ENCODE measurements at places on chromosomes 11 and 22.

DNA sequence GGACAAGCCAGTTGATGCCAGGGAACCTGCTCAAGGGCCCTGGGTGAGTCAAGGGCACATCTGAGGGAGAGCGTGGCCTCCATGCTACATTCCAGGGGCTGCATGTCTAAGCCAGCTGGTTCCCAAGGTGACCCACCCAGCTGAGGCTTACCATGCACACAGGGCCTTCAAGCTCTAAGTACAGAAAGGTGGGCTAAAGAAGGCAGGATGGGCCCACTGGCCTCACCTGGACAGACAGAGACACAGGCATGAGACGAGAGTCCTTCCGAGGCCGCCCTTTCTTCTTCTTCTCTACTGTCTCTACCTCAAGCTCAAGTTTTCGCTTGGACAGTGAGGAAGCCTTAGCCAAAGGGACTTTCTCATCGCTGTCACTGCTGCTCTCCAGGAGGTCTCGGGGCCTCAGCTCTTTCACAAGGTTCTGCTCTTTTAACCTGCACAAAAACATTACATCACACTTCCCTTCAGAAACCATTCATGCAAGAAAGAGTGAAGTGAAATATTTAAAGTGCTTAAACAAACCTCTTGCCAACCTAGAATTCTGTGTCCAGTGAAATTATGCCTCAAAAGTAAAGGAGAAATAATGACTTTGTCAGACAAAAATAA, 69.9 kb downstream of the HIRA start:
- DNase-seq, result peak; percentile 25

- DNase-seq, result peak; percentile 88
Observed at GRCh38 chr11:7577291-7578190, 63.7 kb downstream of the PPFIBP2 start.

DNA sequence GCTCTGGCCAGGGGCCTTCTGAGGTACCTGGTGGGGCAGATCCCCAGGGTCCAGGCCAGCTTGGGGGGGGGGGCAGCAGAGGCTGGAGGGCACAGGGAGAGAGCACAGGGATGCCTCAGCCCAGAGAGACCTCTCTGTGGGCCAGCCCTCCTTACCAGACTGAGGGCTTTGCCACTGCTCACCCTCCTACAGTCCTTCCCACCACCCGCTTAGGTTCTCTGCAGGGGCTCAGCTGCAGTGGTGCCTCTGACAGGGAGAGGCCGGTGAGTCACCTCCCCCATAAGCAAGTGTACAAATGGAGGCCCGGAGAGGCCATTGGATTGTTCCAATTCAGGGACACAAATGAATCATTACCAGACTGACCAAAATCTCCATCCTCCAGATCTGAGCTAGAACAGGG, 68.1 kb upstream of the LMO1 start:
- DNase-seq, result peak; percentile 46

DNA sequence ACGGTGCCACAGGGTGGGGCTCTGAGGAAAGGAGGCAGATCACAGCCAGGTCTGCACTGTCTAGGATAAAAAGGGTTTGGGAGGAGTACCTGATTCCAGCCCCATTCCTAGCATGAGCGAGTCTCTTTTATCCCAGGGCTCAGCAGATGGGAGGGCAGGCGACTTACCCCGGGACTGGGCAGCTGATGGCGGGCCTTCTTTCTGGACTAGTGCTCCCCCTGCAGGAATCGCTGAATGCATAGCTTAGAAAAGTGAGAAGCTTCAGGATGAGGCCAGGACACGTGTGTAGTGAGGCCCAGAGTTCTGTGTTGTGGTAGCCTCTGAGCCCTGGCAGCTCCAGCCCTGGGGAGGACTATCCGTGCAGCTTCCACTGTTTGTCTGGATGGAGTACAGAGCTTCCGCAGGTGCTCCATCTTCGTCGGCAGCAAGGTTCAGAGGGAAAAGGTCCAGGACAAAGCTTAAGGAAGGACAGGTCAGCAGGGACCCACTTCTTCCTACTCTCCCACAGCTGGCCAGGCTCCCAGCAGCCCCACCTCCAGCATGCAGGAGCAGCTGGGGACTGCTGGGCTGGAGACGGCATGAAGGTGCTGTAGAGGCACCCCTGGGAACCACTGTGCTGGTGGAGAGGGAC, 30.4 kb downstream of the COMMD9 start:
- peak; percentile 57 for DNase-seq

DNA sequence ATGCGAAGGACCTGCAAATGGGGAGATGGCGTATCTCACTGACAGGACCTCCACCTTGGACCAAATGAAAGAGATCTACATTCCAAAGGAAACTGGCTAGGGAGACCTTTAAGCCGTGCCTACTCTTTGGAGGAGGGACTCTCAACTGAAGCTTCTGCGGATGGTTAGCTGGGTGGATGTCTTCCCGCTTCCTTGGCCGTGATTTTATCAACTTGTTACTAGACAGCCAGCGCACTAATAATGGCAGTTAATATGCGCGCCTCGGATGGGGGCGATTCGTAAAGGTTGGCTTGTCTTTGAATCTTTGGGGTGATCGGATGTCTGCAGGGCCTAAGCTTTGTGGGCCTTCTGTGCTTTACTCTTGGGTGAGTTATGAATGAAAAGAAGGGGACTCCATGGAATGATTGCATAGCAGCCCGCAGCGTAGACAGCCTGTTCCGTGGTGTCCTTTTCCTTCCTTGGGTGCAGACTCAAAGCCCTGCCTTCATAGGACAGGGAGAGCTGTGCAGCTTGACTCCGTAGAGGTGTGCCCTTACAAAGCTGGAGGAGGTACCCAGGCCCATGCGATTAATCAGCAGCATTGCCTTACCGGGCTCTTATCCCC, 1.5 kb downstream of the ZNRF3 start:
- DNase-seq, result no peak

DNA sequence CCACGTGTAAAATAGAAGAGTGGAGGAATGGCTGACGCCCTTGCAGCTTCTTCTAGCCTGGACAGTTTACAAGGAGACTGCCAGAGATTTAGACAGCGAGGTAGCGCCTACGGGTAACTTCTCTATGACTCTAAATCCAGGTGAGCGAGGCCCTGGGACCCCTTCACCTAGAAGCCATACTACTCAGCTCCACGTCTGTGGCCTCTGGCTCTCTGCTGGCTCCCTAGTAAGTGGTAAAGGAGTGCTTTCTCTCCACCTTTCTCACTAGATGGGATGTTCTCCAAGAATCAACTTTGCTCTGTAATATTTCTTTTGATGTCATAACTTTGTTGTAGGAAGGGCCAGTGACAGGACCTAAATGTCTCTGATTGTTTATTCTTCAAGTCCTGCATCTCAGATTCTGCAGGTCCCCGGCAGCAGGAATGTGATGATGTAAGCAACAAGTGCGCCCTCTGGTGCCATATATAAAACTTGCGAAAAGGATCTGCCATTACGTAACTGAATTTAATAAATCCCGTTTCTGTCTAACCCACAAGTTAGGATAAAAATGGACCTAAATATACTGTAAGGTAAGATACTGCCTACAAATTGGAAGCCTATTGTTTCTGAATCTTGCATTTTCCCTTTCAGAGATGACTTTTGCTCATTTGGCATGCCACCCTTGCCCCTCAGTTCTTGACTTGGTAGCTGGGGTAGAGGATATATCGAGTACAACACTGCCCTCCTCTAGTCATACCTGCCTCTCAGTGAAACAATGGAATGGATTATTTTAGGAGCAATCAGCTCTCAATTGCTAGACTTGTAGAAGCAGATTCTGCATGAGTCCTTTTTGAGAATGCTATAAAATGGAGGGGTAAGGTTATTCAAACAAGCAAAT, 11.0 kb upstream of the PTPN5 start:
- peak; percentile 69 for DNase-seq

DNA sequence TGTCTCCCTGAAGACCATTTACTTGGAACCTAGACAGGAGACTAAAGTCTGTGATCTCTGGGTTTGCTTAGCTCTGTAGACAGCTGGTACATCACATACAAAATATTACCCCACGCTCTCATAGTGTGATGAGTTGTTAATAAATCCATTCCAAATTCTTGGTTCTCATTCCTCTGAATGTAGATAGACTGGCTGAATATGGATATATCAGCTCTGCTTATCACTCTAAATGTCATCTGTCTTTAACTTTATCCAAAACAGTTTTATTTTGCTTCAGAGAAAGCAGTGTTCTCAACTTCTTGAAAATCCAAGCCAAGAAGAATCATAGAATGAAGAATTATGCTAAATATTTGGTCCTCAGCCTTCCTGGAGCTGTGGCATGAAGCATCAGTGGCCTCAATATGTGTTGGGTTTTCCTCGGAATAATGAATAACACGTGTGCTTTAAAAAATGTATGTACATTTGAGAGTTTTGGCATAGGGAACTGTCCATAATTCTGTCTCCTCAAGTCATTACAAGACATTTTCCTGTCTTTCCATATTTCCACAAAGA, 10.5 kb upstream of the LDLRAD3 start:
- DNase-seq, result no peak

DNA sequence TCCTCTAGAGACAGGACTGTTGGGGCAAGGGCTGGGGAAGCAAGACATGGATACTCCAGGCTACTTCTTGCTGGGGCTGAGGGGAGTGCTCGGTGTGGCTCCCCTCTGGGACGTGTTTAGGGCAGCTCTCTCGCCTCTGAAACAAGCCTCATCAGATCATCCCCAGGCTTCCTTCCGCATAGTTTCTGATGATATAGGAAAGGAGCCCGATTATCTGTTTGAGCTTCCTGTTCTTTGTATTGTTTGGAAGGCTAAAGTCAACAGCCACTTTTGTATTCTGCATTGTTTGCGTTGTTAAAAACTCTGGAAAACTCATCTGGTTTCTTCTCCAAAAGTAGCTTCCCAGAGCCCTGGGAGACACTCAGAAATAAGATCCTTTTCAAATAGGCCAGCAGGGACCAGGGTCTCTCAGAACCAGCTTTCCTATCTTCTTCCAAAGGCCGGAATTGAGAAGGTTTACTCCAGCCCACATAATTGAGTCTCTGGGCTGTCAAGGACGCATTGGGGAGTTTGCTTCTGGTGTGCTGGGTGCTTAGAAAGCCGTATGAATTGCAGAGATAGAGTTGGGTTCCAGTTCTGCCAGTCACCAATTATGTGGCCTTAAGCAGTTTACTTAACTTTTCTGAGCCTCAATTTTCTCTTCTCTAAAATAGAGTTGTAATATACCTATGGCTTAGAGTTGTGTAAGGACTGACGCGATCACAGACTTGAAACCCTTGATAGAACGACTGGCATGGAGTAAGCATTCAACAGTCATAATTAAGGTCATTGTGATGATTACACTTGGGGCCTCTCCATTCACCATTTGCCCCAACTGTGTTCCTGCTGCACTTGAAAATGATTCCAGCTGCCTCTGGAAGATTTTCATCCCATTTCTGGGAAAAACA, 19.1 kb downstream of the CD44 start:
- no peak for DNase-seq

GRCh38 chr11:55942785-55943392, 6.7 kb upstream of the OR5I1 start:
- DNase-seq, result peak; percentile 58

DNA sequence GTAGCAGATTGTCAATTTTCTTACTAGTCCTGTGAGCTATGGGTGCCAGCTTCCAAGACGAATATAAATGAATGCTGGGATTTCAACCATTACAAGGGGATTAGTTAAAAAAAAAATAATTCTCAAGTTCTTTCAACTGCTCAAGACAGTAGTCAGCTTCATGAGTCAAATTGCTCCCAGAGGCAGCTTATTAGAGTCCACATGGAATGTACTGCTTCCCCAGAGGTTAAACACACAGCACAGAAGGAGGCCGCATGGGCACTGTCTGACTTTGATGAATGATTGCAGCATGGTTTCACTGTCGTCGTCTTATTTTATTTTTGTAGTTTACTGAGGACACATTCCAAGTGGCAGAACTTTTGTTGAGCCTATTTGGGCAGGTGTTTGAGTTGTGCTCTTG, 563.2 kb downstream of the TMEM135 start:
- DNase-seq, result no peak

DNA sequence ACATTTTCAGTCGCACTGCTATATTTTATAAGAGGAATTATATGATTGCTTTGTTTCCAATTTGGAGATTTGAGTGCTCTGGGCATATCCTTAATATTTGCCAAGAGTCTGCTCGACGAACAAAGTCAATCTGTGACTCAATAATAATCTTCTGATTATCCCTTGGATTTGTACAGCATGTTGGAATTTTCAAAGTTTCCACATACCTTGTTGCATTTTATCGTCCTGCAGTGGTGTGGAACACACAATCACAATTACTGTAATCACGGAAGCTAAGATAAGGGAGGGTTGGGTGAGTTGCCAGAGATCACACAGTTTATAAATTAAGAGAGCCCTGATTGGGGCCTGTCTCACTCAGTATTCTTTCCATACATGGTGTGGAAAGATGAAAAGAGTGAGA, 189.3 kb downstream of the GUCY1A2 start:
- DNase-seq, result no peak

DNA sequence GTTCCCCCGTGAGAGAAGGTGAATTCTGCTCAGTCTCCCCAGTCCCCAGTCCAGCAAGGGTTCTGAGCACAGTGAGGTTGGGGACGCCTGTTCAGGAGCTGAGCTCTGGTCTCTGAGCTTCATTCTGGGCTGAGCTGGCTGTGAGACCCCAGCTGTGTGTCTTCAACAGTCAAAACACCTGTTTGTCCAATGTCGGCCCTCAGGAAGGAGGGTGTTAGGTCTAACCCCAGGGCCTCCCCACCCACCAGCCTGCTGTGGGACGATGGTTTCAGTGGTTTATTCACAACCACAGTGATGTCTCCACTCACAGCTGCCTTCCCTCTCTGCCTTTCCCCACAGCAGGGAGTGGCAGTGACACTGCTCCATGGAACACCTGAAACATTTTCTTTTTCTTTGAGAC, 1282.9 kb downstream of the TBC1D22A start:
- DNase-seq, result no peak

DNA sequence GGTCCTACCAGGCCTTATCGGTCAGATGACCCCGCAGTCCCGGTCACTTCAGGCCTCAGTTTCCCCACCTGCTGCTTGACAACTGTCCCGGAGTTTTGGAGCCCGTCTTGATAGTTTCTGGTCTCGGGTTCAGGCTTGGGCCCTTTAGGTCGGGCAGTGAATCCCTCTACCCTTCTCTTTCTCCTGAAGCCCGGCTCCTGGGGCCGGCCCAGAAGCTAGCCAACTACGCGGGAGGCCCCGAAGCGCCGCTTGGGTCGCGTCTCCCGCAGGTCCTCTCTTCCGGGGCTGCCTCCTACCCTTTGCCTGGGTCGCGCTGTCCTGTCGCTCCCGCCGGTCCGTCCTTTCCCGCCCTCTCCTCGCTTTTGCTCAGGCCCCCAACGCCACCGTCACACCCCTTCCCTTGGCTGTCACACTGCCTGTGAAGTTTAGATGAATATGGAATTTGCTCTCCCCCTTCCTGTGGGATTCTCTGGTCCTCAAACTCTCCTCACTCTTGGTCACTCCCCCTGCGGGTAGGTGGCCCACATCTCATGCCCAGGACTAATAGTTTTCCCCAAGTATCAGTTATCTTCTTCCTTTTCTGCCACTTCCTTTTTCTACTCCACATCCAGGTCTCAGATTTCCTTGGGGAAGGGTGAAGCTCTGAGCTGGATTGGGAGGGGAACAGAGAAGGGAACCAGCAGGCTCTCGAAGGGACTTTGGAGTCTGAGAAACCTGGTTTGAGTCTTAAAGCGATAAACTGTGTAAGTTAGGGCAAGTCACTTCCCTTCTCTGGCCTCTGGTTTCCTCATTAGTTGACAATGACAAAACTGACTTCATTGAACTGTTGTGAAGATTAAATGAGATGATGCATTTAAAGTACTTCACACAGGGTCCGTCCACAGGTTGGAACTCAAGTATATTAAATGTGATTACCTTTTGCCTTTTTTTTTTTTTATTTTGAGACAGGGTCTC, 790 bp downstream of the RAB1B start:
- peak; percentile 59 for DNase-seq

All from NB4 (cell line).